ENCODE measurements at places on chromosomes 4 and X.

GRCh38 chr4:131296192-131296591, 1852.9 kb upstream of the PCDH10 start:
- no peak overlapping the region for H3K4me3 ChIP-seq
- H3K27me3 ChIP-seq = no peaks in the 10 kb centered on the region
- H3K4me1 ChIP-seq = no peaks in the 10 kb centered on the region

DNA sequence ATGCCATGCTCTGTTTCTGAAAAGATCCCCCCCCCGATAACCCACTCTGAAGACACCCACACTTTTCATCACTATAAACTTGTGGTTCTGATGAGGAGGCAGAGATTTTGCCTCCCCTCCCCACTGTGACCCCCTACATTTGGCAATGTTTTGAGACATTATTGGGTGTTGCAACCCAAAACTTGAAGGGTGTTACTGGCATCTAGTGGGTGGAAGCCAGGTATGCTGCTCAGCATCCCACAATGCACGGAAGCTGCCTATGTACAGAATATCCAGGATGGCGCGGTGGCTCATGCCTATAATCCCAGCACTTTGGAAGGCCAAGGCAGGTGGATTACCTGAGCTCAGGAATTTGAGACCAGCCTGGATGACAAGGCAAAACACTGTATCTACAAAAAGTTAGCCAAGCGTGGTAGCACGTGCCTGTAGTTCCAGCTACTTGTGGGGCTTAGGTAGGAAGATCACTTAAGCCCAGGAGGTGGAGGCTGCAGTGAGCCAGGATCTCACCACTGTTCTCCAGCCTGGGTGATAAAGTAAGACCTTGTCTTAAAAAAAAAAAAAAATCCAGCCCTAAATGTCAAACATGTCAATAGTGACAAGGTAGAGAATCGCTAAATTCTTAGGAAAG, 87.3 kb downstream of the SCD5 start:
- no peak overlapping the region for H3K4me3 ChIP-seq
- H3K27ac ChIP-seq = no peak overlapping the region
- no peaks in the 10 kb centered on the region for H3K27me3 ChIP-seq

GRCh38 chr4:78780093-78780492, 3.9 kb downstream of the BMP2K start:
- no peaks in the 10 kb centered on the region for H3K36me3 ChIP-seq
- no peak overlapping the region for H3K27ac ChIP-seq
- DNase-seq = no peak

GRCh38 chrX:135923353-135923752, 29.8 kb downstream of the SAGE1 start:
- no peaks in the 10 kb centered on the region for H3K27me3 ChIP-seq
- no peaks in the 10 kb centered on the region for H3K36me3 ChIP-seq
- DNase-seq = no peak
- no peak overlapping the region for H3K4me3 ChIP-seq

- no peak for DNase-seq
- H3K27me3 ChIP-seq = no peaks in the 10 kb centered on the region
- no peak overlapping the region for H3K27ac ChIP-seq
- no peak overlapping the region for H3K4me3 ChIP-seq
- no peaks in the 10 kb centered on the region for H3K4me1 ChIP-seq
Measured at GRCh38 chr4:181468451-181468850, 774.8 kb upstream of the TENM3 start.

DNA sequence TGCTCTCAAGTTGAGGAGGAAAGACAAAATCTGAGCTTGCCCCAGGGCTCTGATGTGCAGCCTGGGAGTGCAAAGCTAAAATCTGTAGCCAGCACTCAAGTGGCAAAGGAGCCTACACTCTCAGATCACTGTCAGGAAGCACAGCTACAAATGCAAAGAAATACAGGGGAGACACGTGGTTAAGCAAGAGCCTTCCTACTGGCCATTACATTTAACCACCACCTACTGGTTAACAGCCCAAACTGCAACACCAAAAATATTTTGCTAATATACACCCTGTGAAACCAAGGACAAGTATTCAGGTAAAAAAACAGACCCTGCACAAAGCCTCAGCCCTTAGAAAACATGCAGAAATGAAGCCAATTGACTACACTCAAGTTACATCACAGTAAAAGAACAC, 170.4 kb upstream of the FGF16 start:
- H3K27ac ChIP-seq = no peak overlapping the region
- H3K4me1 ChIP-seq = no peaks in the 10 kb centered on the region
- H3K36me3 ChIP-seq = no peaks in the 10 kb centered on the region
- no peak overlapping the region for H3K4me3 ChIP-seq

DNA sequence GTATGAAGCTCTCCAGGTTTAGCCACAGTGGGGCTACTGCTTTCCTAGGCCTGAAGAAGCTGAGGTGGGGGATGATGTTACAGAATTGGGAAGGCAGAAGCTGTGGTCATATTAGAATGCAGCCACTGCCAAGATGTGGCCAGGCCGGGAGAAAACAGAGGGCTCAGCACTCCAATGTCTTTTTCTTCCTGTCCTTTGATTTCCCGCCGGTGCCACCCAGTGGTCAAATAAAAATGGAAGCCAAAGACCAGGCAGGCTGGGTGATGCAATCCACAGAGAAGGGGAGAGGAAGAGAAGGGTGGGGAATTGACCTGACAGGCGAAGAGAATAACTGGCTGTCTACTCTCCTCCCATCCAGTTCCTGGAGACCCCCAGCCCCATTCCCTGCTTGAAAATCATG, 94.9 kb upstream of the SHISA3 start:
- H3K36me3 ChIP-seq = no peaks in the 10 kb centered on the region
- H3K27ac ChIP-seq = no peak overlapping the region
- no peak overlapping the region for H3K4me3 ChIP-seq
- H3K27me3 ChIP-seq = no peaks in the 10 kb centered on the region
- H3K4me1 ChIP-seq = no peaks in the 10 kb centered on the region

DNA sequence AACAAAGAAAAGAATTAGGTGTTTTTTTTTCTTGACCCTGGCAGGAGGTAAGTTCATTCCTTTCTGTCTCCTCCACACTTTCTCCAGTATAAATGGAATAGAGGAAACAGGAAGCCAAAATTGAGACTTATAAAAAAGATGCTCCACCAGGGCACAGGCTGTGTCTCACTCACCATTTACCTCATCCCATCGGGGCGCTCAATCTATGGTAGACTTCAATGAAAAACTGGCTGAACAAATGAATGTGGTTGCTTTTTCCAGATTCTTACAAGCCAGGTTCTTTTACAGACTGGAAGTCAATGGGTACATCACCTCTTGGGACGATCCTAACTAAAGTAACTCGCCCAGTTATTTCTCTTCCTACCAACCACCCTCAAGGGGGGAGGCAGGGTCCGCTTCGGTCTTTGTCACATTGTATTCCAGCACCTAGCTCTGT, 685 bp downstream of the COMMD8 start:
- H3K36me3 ChIP-seq = no peaks in the 10 kb centered on the region
- peak overlapping the region; percentile 42 for H3K4me3 ChIP-seq
- no peaks in the 10 kb centered on the region for H3K27me3 ChIP-seq
- peaks cover 19% of the 10 kb centered on the region for H3K4me1 ChIP-seq
- peak overlapping the region; percentile 80 for H3K27ac ChIP-seq
- DNase-seq = no peak

DNA sequence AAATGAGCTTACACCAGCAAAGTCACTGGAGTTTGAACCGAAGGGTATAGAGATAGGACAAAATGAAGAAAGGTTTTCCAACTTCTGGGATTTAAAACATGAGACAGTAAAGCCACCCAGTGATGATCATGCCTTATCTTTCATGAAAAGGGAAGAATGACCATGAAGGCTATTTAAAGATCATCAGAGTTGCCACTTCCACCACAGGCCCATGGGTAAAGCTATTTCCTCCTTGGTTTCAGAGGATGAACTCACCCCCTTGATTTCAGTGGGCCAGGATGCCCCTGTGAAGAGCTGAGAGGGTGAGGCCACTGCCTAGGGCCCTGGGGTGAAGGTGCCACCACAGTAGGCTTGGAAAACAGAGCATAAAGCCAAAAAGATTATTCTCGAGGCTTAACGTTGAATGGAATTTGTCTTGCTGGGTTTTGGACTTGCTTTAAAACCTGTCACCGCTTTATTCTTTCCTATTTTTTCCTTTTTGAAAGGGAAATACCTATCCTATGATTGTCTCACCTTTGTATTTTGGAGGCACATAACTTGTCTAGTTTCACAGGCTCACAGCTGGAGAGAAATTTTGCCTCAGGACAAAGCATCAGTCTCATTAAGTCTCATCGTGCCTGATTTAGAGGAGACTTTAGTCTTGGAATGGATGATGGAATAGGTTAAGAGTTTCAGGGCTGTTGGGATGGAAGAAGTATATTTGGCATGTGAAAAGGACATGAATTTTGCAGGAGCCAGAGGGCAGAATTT, 254.0 kb downstream of the SNCA start:
- no peaks in the 10 kb centered on the region for H3K27me3 ChIP-seq
- H3K4me3 ChIP-seq = no peak overlapping the region
- no peaks in the 10 kb centered on the region for H3K36me3 ChIP-seq
- no peaks in the 10 kb centered on the region for H3K4me1 ChIP-seq
- no peak for DNase-seq
- no peak overlapping the region for H3K27ac ChIP-seq

- no peaks in the 10 kb centered on the region for H3K4me1 ChIP-seq
- no peak for DNase-seq
- no peak overlapping the region for H3K27ac ChIP-seq
- H3K27me3 ChIP-seq = no peaks in the 10 kb centered on the region
- H3K4me3 ChIP-seq = no peak overlapping the region
Measured at GRCh38 chr4:165433529-165433928, 54.7 kb downstream of the CPE start.

- no peaks in the 10 kb centered on the region for H3K36me3 ChIP-seq
- H3K4me1 ChIP-seq = peaks cover 10% of the 10 kb centered on the region
- no peak for DNase-seq
- no peaks in the 10 kb centered on the region for H3K27me3 ChIP-seq
- H3K4me3 ChIP-seq = no peak overlapping the region
Measured at GRCh38 chr4:24656906-24657305, 72.6 kb upstream of the DHX15 start.

GRCh38 chr4:52658641-52659000, 480 bp downstream of the USP46 start:
- H3K4me1 ChIP-seq = peaks cover 41% of the 10 kb centered on the region
- peak overlapping the region; percentile 93 for H3K27ac ChIP-seq
- H3K36me3 ChIP-seq = no peaks in the 10 kb centered on the region
- peak; percentile 11 for DNase-seq

GRCh38 chr4:105369988-105370387, 103.9 kb downstream of the PPA2 start:
- no peak for DNase-seq
- no peaks in the 10 kb centered on the region for H3K4me1 ChIP-seq
- H3K4me3 ChIP-seq = no peak overlapping the region
- H3K27me3 ChIP-seq = no peaks in the 10 kb centered on the region

GRCh38 chr4:117375101-117375500, 289.7 kb upstream of the TRAM1L1 start:
- H3K27ac ChIP-seq = no peak overlapping the region
- no peak for DNase-seq
- H3K27me3 ChIP-seq = no peaks in the 10 kb centered on the region
- H3K4me3 ChIP-seq = no peak overlapping the region

DNA sequence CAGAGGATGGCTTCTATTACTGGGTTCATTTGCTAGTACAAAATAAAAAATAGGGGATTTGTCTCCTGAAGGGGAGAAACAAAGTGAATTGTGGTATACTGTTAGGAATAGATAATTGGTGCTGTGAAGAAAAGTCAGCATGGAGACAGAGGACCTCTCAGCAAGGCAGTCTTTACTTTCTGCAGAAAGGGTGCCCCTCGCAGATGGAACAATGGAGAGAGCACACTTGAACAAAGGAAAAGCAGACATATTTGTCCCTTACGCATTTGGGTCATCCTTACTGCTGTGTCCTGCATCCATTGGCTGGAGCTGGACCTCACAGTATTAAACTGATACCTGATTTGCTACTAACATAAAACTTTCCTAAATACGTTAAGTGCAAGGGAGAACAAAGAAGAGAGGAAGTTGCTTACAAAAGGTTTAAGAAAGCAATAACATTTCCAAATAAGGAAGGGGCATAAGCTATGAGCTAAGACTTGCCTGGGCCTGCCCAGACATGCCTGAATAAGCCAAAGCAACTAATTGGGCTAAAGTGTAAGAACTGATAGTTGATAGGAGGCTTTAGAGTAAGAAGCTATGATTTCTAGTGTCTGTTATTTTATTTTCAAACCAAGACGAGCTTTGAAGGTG, 83.8 kb downstream of the CCKAR start:
- no peak overlapping the region for H3K4me3 ChIP-seq
- peaks cover 2% of the 10 kb centered on the region for H3K36me3 ChIP-seq
- no peaks in the 10 kb centered on the region for H3K27me3 ChIP-seq
- H3K27ac ChIP-seq = no peak overlapping the region

- no peak for DNase-seq
- peaks cover 27% of the 10 kb centered on the region for H3K4me1 ChIP-seq
- H3K36me3 ChIP-seq = peaks cover 25% of the 10 kb centered on the region
- no peaks in the 10 kb centered on the region for H3K27me3 ChIP-seq
- no peak overlapping the region for H3K27ac ChIP-seq
- no peak overlapping the region for H3K4me3 ChIP-seq
Measured at GRCh38 chr4:3228881-3229280, 20.1 kb upstream of the MSANTD1 start.

GRCh38 chr4:15018361-15018760, 16.1 kb downstream of the CPEB2 start:
- H3K4me3 ChIP-seq = no peak overlapping the region
- no peak for DNase-seq
- H3K36me3 ChIP-seq = no peaks in the 10 kb centered on the region
- H3K4me1 ChIP-seq = no peaks in the 10 kb centered on the region

DNA sequence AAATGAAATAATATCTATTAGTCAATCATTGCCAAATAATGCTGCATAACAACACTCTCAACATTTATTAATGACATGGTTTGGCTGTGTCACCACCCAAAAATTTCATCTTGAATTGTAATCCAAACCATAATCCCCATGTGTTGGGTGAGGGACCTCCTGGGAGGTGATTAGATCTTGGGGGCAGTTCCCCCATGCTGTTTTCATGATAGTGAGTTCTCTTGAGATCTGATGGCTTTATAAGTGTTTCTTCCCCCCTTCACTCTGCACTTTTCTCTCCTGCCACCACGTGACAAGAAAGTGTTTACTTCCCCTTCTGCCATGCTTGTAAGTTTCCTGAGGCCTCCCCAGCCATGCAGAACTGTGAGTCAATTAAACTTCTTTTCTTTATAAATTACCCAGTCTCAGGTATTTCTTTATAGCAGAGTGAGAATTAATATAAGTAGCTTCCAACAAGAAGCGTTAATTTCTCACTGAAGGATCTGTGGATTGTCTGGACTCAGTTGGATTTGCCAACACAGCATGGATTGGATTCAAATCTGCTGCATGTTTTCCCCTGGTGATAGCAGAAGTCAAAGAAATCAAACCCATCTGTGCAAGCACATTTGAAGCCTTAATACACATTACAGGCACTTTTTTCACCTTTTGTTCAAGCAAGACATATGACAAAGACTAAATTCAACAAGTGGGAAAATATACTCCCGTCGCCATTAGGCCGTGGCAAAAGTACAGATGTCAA, 216.6 kb downstream of the PDGFC start:
- H3K27ac ChIP-seq = no peak overlapping the region
- no peaks in the 10 kb centered on the region for H3K36me3 ChIP-seq
- no peaks in the 10 kb centered on the region for H3K4me1 ChIP-seq
- DNase-seq = no peak

GRCh38 chrX:19156186-19156585, 33.9 kb upstream of the ADGRG2 start:
- H3K27ac ChIP-seq = no peak overlapping the region
- H3K4me1 ChIP-seq = no peaks in the 10 kb centered on the region
- H3K4me3 ChIP-seq = no peak overlapping the region
- no peaks in the 10 kb centered on the region for H3K27me3 ChIP-seq

Measured in body of pancreas (tissue), 4 donors.